ENCODE measurements at places on chromosomes 2 and 18.
A peak's percentile ranks its signal among the peaks of the same experiment; 100 is the strongest.

DNA sequence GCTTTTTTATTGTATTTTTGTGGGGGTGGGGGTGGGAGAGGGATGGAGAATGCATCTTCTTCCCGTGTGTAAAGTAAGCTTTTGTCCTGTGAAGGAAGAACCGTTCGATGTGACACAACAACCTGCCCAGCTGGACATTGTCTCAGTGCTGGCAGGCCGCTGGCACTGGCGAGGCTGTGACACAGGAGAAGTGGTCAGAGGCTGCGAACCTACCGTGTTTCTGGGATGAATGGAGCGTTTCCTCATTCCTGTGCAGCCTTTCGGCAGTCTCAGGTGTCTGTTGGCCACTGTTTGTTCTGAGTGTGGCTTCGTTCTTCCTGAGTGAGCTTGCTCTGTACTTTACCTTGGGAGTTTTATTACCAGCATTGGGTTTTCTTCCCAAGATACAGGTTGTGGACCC, 8.0 kb downstream of the RAMP1 start:
- no peak for DNase-seq

GRCh38 chr2:112836695-112837117, at the start of gene IL1B:
Gene IL1B, minus strand, starts transcription at chr2:112836779. Its CDS starts 550 bp downstream, at chr2:112836229.
- no peak for DNase-seq

- no peak for DNase-seq
Measured at GRCh38 chr2:32844253-32844652, 102.5 kb upstream of the LTBP1 start.

DNA sequence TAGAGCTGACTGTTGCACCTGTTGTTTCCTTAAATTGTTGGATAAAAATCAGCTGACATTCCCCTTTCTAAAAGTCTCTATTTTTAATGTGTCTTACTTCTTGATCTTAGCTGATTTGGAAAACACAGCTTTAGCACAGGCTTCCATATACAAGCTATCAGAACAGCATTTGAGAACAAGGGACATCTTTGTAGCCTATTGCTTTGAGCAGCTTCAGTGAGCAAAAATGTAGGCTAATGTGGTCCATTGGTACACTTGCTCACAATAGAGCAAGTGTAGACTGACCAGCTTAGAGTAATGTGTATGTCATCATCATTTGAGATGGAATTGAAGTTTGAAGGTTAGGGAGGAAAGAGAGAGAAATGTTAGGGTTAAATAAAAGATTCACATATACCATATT, 7.0 kb downstream of the INPP1 start:
- DNase-seq = no peak

DNA sequence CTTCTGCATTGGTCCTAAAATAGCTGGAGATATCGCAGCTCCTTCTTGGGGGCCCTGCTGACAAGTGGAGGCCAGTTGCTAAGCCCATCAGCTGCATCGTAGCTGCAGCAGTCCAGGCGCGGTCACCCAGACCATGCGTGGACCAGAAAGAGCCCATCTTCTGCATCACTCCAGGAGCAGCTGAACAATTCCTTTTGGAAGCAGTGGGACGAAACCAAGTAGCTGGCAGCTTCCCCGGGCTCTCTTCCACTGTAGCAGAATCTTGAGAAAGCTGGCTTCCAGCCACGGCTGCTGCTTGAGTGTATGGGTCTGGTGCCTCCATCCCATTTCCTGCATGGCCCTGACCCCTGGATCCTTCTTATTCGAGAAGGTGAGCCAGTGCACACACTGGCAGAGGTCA, 22.2 kb upstream of the CAB39 start:
- DNase-seq = peak; percentile 24

Measured in occipital lobe (tissue), 3 donors.